ENCODE measurements at places on chromosomes 1 and 21. TPM values are rescaled to one million over a fixed set of nuclear protein-coding genes. Genes with fewer than 3 reads are reported as not detected.
A peak's percentile ranks its signal among the peaks of the same experiment; 100 is the strongest.

DNA sequence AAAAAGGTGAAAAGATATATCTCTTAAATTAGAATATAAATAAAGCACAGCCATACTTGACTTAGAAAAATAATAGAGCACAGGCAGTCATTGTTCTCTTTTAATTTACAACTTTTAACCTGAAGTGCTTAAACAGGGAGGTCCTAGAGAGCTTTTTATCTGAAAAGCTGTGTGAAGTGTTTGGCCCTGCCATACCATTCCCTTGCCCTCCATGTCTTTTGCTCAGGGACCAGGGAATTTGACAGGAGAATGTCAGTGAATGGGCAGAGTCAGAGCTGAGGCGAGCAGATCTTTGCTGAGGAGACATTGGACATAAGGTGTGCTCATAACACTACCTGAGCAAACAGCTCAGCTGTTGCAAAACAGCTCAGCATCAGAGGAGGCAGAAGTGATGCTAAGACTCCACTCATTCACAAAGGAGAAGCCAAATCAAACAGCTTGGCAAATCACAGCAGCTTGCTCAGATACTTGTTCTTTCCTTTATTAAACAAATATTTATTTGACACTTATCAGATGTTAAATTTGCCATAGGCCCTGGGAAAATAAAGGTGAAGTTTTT lies 14.9 kb upstream of the MGST3 start:
- no peak for DNase-seq
- H3K4me3 ChIP-seq: no peak overlapping the region
- H3K27ac ChIP-seq: no peak overlapping the region
- H3K4me1 ChIP-seq: no peaks in the 10 kb centered on the region
- no peaks in the 10 kb centered on the region for H3K27me3 ChIP-seq

- H3K36me3 ChIP-seq: no peaks in the 10 kb centered on the region
- peaks cover 31% of the 10 kb centered on the region for H3K4me1 ChIP-seq
- peak overlapping the region; percentile 15 for H3K27ac ChIP-seq
- no peak overlapping the region for H3K4me3 ChIP-seq
- DNase-seq: peak; percentile 56
Measured at GRCh38 chr1:3539707-3540425, 71.4 kb downstream of the MEGF6 start.

- peaks cover 46% of the 10 kb centered on the region for H3K27me3 ChIP-seq
- no peak overlapping the region for H3K4me3 ChIP-seq
- H3K27ac ChIP-seq: no peak overlapping the region
- no peak for DNase-seq
- H3K36me3 ChIP-seq: no peaks in the 10 kb centered on the region
- H3K4me1 ChIP-seq: peaks cover 53% of the 10 kb centered on the region
Measured at GRCh38 chr1:41368366-41368765, 7.1 kb downstream of the FOXO6 start.

GRCh38 chr1:63810936-63811469 lies 37.2 kb downstream of the ROR1 start:
- peaks cover 42% of the 10 kb centered on the region for H3K4me1 ChIP-seq
- H3K4me3 ChIP-seq: no peak overlapping the region
- H3K36me3 ChIP-seq: no peaks in the 10 kb centered on the region
- H3K27me3 ChIP-seq: no peaks in the 10 kb centered on the region
- H3K27ac ChIP-seq: no peak overlapping the region

DNA sequence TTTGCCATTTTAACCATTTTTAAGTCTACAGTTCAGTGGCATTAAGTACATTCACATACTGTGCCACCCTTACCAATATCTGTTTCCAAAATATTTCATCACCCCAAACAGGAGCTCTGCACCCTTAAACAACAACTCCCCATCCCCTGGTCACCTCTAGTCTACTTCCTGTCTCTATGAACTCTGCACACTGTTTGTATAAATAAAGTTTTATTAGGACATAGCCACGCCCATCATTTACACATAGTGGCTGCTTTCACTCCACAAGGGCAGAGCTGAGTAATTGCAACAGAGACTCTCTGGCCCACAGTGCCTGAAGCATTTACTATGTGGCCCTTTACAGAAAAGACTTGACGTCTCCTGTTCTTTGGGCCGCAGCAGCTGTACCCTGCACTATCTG lies 30.1 kb downstream of the KCNAB2 start:
- H3K4me1 ChIP-seq: no peaks in the 10 kb centered on the region
- no peak overlapping the region for H3K27ac ChIP-seq
- no peak for DNase-seq
- H3K4me3 ChIP-seq: no peak overlapping the region
- no peaks in the 10 kb centered on the region for H3K27me3 ChIP-seq
- H3K36me3 ChIP-seq: no peaks in the 10 kb centered on the region

DNA sequence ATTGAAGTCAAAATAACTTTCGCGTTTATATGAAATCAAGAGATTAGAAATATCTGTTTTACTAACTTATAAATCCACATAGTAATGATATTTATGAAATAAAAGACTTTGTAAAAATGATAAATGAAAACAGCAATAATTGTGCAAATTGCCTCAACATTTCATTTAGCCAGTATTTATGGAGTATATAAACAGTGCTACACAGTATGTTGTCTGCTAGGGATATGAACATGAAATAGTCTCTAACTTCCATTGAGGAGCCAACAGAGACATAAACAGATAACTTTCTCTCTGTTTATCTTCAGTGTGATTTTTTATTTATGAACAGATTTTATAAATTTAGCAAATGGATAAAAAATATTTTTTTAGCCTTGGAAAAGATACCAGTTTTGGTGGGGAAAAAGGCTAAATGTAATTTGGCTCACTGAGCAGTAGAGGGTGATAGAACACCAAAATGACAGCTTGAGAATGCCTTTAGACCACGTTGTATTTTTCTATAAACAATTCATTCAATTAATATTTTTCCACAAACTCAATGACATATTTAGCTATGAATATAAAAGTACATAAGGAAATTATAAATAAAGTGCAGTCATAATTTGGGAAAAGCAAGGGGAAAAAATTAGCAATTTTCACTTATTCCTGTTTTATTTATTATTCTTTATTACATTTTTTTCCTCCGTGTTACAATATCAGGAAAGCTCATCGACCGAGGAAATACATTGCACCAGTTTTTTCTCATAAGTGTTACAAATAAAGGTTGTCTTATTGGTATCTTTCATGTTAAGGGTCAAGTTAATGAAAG lies 47.5 kb upstream of the EEIG2 start:
- no peak for DNase-seq
- no peaks in the 10 kb centered on the region for H3K27me3 ChIP-seq
- no peaks in the 10 kb centered on the region for H3K36me3 ChIP-seq
- H3K27ac ChIP-seq: no peak overlapping the region
- no peaks in the 10 kb centered on the region for H3K4me1 ChIP-seq

DNA sequence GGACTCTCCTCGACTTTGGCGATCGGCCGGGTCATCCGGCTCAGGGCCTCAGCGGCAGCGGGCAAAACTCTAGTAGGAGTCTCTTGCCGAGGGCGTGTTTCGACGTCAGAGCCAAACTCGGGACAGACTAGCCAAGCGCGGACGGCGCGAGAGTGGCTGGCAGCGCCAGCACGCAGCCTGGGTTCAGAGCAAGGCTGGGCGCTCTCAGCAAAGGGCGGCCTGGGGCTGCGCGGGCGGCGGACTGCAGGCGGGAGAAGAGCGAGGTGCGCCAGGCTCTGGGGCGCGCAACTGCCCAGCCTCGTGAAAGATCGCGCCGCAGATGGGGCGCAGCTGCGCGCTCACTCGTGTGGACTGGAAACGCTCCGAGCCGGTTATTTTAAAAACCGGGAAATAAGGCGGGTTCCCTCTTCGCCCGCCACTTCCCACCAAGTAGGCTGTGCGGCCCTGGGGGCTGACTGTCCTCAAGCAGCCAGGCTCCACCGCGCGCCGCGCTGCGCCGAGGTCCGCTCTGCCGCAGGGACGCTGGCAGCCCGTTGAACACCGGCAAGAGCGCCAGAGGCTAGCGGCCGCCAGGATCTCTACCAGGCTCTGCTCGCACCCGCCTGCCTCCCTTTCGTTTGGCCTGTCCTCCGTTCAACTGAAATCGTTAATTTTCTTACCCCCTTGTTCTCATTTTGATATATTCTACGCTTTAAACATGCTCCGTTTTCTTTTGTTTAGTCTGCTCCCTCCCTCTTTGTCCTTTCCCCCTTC lies 2.4 kb downstream of the ALX3 start:
- DNase-seq: no peak
- peaks cover 61% of the 10 kb centered on the region for H3K27me3 ChIP-seq
- H3K36me3 ChIP-seq: no peaks in the 10 kb centered on the region

GRCh38 chr1:28517649-28517999 lies 11.8 kb downstream of the RCC1 start:
- peaks cover 11% of the 10 kb centered on the region for H3K36me3 ChIP-seq
- H3K4me3 ChIP-seq: peak overlapping the region; percentile 60
- no peaks in the 10 kb centered on the region for H3K27me3 ChIP-seq
- peak overlapping the region; percentile 83 for H3K27ac ChIP-seq
- peaks cover 6% of the 10 kb centered on the region for H3K4me1 ChIP-seq

DNA sequence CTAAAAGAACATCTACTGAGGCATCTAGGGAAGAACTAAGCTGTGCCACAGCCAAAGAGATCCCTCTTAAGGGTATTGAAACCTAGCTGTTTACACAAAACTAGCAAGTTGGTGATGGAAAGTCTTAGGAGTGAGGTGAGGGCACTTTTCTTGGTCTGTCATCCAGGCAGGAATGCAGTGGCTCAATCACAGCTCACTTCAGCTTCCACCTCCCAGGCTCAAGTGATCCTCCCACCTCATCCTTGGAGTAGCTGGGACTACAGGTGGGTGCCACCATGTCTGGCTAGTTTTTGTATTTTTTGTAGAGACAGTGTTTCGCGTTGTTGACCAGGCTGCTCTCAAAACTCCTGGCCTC lies 2.4 kb downstream of the PLEKHO1 start:
- H3K27me3 ChIP-seq: no peaks in the 10 kb centered on the region
- no peak overlapping the region for H3K27ac ChIP-seq
- peak overlapping the region; percentile 92 for H3K4me3 ChIP-seq

DNA sequence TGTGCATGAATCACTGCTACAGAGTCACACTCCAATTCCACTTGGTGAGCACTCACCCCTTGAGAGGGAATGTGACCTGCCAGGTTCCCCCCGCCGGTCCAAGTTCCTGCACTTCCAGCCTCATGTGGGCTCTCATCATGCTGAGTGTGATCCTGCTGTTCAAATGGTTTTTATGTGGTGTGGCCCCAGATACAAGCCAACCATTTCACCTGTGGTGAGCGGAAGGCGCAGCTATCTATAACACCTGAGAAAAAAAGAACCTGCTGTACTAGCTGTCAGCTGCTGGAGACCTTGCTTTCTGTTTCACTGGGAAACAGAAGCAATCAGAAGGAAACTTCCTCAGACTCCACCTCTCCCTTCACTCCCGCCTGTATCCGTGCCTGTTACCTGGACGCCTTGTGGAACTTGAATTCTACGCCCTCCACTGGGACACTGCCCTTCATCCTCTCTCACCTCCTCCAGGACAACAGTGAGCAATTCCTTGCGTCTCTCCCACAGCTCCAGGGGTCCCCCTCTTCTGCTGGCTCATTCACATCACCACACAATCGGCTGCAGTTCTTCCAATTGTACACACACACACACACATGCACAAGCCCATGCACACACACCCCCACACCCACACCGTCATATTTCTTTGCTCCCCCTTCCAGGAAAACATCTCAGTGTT lies 64.4 kb upstream of the RPL11 start:
- H3K4me1 ChIP-seq: no peaks in the 10 kb centered on the region
- no peaks in the 10 kb centered on the region for H3K27me3 ChIP-seq

DNA sequence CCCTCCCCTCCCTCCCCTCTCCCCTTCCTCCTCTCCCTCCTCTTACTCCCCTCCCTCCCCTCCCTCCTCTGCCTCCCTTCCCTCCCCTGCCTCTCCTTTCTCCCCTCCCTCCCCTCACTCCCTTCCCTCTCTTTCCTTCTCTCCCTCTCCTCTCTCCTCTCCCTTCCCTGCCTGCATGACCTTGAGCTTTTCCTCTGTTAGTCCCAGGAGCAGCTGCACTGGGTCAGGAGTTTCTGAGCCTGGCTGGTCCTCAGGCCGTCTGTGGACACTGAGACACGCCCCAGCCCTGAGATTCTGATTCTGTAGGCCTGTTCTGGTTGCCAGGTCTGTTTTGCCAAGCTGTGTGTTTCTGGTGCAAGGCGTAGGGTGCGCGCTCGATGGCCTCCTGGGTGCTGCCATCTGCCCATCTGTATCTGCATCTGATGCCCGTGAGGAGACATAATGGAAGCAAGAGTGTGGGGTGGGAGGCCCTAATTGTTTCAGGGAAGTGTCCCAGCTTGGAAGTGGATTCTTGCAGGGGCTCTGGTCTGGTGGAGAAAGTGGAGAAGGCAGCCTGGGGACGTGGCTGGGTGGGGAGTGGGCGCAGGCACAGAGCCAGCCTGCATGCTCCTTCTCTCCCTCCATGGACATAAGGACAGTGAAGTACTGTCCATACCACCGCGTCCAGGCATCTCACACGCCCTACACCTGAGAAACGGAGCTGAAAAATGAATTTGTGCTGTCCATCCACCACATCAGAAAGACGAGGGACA lies 97.2 kb downstream of the WDR4 start:
- no peaks in the 10 kb centered on the region for H3K36me3 ChIP-seq
- H3K27ac ChIP-seq: no peak overlapping the region
- no peak for DNase-seq
- no peaks in the 10 kb centered on the region for H3K4me1 ChIP-seq

- no peak overlapping the region for H3K27ac ChIP-seq
- H3K36me3 ChIP-seq: no peaks in the 10 kb centered on the region
- DNase-seq: no peak
- no peaks in the 10 kb centered on the region for H3K4me1 ChIP-seq
Measured at GRCh38 chr1:196078691-196079090, 529.5 kb downstream of the KCNT2 start.

DNA sequence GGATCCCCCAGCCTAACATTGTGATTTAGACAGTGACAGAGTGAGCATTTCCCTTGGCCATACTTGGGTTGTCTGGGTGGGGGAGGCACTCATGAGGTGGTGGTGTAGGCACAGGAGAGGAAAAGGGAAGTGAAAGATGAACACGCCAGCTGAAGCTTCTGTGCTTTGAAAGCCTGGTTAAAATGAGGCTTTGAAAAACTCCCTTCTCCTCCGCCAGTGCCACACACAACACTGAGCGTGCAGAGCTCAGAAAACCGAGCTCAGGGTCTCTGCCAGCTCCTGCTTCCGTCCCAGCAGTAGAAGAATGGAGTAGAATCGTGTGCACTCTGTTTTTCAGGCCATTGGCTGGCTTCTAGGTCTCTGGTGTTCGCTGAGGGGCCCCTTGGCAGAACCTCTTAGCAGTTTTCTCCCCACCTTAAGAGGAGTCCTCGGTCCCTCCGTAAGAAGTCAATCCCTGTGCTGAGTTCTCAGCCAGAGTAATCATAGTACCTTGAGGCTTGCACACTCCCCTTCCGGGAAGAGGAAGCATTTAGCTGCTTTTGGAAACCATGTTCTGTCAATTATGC lies 12.9 kb downstream of the PLEKHM2 start:
- peaks cover 3% of the 10 kb centered on the region for H3K36me3 ChIP-seq
- no peak for DNase-seq
- H3K4me3 ChIP-seq: no peak overlapping the region
- H3K27ac ChIP-seq: no peak overlapping the region
- no peaks in the 10 kb centered on the region for H3K27me3 ChIP-seq

- H3K27ac ChIP-seq: no peak overlapping the region
- H3K4me3 ChIP-seq: no peak overlapping the region
- DNase-seq: peak; percentile 81
- no peaks in the 10 kb centered on the region for H3K36me3 ChIP-seq
Measured at GRCh38 chr21:28516991-28517592, 475.6 kb downstream of the LTN1 start.

GRCh38 chr21:32733990-32734613 lies 6.3 kb upstream of the SYNJ1 start:
- no peaks in the 10 kb centered on the region for H3K27me3 ChIP-seq
- H3K27ac ChIP-seq: no peak overlapping the region
- peaks cover 67% of the 10 kb centered on the region for H3K36me3 ChIP-seq
- no peak overlapping the region for H3K4me3 ChIP-seq
- no peak for DNase-seq

The EPHA2 gene
- 19.7 TPM for total RNA-seq

The BSND gene
- total RNA-seq: not detected

The LDLRAP1 gene
- 17.4 TPM for total RNA-seq

The ZNF593OS gene
- not detected for total RNA-seq

The ATP1A4 gene
- not detected for total RNA-seq

The LAD1 gene
- 2.5 TPM for total RNA-seq

The BRDT gene
- total RNA-seq: not detected
